ENCODE measurements at places on chromosomes 1 and 21.
A peak's percentile ranks its signal among the peaks of the same experiment; 100 is the strongest.

GRCh38 chr1:61245696-61246400 is 163.5 kb downstream of the NFIA start:
- DNase-seq = no peak

GRCh38 chr21:18985584-18985983 is 582.0 kb upstream of the TMPRSS15 start:
- no peak for DNase-seq

- peak; percentile 41 for DNase-seq
Observed at GRCh38 chr1:153567621-153568366, 2.1 kb upstream of the S100A2 start.

DNA sequence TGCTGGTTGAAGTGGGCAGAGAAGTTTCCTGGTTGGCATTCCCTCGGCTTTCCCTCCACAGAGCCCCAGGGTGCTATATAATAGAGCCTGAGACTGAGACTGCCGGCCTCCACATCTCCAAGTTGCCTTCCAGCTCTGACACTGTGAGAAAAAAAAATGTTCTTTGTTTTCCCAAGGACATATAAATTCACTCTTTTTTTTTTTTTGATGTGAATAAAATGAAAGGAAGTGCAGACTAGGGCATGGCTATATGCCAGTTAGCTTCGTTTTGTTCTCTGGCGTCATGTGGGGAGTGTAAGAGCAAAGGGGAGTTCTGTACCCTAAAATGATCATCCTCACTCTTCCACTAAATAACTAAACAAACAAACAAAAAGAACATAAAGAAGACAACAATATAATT is 101.6 kb downstream of the TNFSF18 start:
- no peak for DNase-seq

GRCh38 chr1:7554385-7555235 is 216.5 kb upstream of the VAMP3 start:
- DNase-seq = no peak

DNA sequence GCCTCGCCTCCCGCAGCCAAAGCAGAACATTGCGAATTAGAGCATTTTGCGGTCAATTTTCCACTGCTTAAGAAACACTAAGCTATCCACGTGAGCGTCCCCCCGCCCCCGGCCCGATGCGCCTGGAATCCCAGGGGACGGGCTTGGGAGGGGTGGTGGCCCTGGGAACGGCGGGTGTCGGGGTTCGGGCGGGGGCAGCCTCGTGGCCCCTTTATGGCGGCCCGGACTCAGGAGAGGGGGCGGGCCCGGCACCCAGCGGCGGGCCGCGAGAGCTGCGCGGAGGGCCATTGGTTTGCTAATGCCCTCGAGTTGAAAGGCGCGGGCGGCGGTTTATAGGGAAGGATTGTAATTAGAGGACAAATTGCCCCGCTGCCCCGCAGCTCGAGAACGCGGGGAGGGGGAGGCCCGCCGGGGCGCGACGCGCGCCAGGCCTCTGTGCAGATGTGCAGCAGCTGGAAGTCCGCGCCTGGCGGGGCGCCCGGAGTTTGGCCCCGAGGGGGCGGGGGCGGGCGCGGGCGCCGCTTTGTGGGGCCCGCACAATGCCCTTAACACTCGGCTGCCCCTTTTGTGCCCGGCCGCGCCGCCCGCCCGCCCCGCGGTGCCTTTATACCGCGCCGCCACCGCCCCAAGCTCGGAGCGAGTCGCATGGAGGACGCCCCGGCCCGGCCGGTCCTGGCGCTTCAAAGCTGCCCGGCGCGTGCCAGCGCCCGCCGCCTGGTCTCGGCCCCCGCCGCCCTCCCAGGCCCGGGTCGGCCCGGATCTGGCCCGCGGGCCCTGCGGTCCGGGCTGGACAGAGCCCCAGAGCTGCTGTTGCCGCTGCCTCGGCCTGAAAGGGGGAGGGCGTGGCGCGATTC is 1.9 kb upstream of the HES3 start:
- no peak for DNase-seq

GRCh38 chr1:37797750-37798345 is 4.2 kb downstream of the MANEAL start:
- no peak for DNase-seq

- peak; percentile 83 for DNase-seq
Observed at GRCh38 chr1:40612345-40612831, 53.1 kb downstream of the RIMS3 start.

- DNase-seq = no peak
Observed at GRCh38 chr1:216739793-216740192, 16.6 kb upstream of the ESRRG start.

DNA sequence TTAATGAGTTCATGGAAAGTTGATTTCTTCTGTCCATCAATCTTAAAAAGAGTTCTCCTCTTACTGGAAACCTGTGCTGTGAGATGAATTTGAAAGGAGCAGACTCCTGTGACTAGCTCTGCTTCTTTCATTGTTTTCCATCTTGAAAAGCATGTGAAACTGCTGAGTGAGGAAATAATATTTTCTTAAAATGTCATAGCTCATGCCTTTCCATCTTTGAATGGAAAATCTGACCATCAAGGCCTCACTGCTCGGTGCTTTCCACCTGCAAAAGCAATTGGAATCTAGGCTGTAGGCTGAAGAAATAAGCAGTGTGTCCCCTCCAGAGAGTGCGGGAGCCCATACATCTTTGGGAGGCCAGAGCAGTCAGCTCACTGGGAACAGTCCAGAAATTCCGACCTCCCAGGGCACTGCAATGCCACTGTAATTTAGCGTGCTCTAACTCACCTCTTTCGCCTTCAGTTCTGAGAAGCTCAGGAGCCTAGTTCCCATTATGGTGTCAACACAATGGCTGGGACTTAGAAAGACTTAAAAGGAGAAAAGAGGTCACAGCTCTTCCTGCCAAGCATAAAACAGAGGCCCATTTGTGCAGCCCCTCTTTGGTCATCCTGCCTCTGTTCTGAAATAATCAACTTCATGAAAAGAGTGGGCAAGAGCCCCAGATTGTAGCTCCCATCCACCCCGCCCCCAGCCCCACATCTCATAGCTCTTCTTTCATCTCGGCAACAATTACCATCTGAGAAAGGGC is 50.4 kb upstream of the F3 start:
- DNase-seq = no peak

- DNase-seq = no peak
Observed at GRCh38 chr1:182658055-182658454, 26.3 kb downstream of the RGS8 start.

DNA sequence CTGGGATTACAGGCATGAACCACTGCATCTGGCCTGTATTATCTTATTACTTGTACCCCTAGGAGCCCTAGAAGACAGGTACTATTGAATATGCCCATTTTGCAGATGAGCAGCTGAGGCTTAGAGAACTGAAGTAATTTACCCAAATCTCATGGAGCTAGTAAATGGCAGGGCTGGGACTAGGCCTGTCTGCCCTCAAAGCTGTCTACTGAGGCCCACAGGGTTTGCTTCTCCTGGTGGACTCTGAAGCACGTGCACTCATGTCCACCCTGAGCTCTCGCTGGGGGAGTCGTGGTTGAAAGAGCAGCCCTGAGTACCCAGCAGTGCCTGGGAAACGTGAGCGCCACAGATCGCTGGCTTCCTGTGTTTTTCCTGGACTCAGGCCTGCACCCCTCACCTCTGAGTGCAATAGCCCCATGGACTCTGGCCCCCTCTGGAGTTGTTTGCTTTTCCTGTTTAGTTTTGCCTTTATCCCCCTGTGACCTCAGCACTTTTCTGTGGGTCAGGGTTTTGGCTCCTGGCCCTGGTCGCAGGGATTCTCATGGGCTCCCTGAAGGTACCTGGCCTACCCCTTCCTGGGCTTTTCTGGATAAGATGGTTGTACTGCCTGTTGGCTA is 52.4 kb downstream of the ARHGEF10L start:
- no peak for DNase-seq

DNA sequence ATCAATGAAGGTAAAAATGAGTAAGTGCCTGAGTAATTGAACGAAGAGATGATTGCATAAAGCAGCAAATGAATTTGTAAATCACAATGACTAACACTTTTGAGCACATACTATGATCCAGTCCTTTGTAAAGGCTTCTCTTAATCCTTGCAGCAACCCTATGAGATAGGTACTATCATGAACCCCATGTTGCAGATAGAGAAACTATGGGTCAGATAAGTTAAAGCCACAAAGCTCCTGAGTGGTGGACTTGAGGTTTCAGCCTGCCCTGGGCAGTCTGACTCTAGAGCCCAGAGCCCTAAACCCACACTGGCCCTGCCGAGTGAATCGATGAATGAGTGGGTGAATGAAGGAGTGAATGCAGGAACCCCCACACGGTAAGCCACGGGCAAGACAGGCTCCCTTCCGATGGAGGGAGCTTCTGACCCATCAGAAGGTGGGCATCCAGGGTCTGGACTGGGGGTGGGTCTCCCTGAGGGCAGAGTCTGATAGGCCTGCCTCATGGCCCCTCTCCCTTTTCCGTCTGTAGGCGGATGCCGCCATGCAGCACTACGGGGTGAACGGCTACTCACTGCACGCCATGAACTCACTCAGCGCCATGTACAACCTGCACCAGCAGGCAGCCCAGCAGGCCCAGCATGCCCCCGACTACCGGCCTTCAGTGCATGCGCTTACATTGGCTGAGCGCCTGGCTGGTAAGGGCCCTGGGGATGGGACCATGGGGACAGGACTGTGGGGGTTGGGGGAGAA is 17.0 kb downstream of the DMBX1 start:
- no peak for DNase-seq

DNA sequence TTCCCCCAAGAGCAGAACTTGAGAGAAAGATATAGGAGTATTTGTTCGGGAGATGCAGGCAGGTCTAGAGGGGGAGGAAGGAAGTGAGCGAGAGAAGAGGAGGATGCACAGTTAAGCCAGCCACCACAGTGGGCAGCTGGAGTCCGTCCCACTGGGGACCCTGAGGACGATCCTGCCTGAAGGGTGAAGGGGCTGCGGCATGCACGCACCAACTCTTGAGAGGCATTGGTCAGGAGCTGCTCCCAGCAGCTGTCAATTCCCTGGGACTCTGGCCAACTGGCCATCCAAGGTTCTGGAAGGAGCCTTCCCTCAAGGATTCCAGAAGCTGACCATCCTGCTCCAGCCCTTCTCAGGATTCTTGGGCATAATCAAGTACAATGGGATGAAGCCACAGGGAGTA is 246.9 kb downstream of the MATN1 start:
- DNase-seq = no peak

DNA sequence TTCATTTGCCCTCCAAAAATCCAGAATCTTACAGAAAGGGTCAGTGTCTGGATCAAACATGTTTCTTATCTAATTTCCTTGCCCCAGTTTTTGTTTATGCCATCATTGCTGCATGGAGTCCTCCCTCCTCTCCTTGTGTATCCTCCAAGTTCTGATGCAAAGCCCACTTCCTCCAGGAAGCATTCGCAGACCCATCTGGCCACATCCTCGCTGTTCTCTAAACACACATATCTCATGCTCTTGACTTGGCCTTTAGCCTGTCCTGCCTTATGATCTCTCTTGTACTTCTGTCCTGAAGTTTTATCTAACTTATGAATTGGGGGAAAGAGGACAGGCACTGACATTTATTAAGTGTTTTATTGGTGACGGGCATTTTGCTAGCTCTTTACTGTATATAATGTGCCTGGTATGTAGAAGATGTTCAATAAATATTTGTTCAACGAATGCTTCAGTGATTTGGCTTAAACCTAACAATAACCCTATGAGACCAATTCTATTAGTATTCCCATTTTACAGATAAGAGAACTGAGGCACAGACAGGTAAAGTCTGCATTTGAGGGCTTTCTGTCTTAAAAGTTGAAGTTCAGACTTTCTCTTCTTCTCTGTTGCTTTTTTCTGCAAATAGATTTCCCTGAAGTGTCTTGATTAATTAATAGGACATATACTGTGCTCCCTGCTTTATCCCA is 19.2 kb upstream of the ID3 start:
- no peak for DNase-seq

- DNase-seq = no peak
Observed at GRCh38 chr1:155081472-155082300, 3.0 kb downstream of the EFNA3 start.

DNA sequence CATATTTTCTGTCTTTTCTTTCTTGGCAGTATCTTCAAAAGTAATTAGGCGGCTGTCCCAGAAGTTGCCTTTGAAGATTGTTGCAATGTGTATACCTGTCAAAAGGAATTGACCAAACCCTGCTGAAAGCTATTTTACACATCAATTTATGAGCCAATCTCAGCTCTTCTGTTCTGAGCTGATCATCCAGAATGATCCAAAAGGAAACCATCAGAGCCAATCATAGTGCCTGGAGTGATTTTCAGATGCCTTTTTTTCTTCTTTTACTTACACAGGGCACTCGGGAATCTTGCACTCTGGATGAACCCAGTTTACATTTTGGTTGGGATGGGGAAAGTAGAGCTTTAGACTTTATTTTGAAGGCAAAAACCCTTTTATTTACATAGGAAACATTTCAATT is 21.8 kb upstream of the APOBEC4 start:
- no peak for DNase-seq

DNA sequence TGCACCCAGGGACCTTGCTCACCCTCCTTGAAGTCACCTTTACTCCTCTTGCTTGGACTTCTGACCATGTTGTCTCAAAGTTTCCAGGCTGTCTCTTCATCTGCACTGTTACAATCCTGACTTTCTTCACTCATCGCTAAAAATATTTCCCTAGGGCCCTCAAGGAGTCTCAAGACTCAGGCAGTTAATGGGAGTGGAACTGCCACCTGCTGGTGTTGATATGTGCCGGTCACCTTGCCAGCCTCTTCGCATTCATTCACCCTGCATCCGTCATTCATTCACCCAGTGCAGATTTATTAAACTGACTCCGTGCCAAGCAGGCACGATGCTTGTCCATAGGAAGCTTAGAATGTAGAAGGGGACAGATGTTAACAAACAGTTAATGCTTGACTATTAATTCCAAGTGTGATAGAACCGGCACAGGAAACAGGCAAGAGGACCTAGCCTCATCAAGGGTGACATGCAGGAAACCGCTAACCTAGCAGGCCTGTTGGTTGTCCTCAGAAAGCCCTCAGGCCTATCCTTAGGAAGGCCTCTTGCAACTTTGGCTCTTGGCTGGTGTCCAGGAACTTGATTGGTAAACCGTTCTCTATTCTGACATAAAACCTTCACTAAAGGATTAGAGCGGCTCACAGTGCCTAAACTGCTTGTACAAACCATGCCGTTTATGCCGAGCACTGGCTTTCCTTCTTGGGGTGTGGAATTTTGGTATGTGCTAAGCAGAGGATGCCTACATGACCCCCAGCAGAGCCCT is 342.2 kb downstream of the CAMTA1 start:
- no peak for DNase-seq

GRCh38 chr1:230986976-230987375 is 8.1 kb downstream of the ARV1 start:
- no peak for DNase-seq

GRCh38 chr1:203690730-203691129 is 64.1 kb downstream of the ATP2B4 start:
- no peak for DNase-seq
